Stimulated activated naive CD8-positive, alpha-beta T cell treated with anti-CD3 and anti-CD28 coated beads, Interleukin-15, amount 100 ng/mL, for 72 hours (primary cell): ENCODE measurements at places on chromosomes 12 and 14.

DNA sequence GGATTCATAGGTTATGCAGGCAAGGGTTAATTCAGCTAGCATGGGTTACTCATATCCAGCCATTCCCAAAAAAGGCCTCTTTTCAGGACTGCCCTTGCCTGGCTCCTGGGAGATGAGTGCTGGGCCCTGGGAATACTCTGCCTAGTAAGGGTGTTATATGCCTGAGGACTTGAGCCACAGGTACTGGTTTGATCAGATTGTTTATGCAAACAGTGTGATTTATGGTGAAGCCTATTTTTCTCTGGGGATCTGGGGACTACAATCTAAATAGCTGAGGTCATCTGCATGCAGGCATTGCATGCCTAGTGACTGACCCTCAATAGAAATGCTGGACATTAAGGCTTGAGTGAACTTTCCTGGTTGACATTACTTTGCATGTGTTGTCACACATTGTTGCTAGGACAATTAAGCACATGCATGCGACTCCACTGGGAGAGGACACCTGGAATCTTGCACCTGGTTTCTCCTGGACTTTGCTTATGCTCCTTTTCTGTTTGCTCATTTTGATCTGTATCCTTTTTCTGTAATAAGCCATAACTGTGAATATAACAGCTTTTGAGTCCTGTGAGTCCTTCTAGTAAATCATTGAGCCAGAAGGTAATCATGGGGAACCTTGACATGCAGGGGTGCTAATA, 73.0 kb downstream of the RAD51B start:
- DNase-seq, result no peak

DNA sequence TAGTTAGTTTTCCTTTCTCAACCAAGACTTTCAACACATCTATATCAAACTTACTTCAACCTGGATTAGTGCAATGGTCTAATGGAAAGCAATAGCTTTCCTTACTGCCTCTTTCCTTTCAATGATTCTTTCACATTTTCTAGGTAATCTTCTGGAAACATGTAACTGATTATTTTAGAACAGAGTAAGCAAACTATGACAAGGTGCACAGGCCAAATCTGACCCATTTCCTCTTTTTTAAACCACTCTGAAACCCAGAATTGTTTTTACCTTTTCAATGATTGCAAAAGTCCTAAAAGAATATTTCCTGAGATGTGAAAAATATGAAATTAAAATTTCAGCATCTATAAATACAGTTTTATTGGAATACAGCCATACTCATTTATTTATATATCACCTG, 81.6 kb upstream of the TMTC2 start:
- no peak for DNase-seq

DNA sequence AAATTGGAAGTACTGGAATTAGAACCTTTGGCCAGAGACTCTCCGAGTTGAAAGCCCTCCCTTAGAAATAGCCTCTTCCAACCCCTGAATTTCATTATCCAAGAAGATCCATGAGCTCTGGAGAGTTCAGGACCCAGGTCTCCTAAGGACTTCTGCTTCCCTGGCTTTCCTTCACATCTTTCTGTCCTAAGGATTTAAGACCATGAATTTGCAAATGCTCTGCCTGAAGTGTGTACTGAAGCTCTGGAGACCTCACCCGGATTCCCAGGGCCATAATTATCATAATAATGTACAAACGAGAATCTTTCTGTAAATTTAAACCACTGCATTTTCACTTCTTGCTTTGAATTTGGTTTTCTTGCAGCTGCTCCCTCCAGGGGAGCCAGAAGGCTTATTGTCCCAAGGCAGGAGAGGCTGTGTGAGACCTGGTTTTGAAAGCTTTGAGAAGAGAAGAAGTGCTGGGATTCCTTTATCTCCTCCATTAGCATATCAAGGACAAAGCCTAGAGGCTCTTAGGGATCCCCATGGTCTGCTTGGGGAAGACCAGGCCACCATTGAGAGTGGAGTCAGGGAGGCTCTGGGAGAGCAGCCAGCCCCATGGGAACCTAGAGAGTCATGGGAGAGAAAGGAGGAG, 41.1 kb downstream of the GLRX5 start:
- DNase-seq, result no peak

DNA sequence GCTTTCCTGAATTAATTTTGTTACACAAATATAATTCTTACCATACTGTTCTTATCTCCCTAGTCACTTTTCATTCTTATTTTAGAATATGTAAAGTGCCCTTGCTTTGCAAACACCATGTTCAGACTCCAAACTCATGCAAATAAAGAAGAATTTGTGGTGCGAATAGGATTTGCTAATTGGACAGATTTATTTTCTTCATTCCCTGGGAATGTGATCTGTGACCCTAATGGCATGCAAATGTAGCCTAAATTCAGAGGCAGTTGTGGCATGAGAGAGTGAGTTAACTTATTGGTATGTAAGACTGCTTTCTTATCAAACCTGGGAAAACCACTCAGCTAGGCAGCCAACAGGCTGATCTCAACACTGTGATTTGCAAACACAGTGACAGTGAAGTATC, 10.0 kb downstream of the CAPZA3 start:
- no peak for DNase-seq

DNA sequence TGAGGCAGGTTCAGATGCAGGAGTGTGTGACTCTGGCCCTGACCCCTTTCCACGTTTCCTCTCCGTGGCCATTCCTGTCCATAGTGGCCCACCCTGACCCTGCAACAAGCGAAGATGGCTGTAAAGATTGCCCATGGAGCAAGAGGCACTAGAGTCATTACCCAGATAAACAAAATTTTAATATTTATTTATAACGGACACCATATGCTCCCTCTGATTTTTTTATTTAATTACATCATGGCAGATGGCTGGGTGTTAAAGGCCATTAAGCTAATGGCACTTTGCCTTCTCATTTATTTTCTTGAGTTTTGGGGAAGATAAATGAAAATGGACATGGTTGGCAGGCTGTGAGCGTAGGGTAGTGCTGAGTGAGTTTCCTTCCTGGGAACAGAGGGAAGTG, 58.7 kb downstream of the WSCD2 start:
- DNase-seq, result no peak

DNA sequence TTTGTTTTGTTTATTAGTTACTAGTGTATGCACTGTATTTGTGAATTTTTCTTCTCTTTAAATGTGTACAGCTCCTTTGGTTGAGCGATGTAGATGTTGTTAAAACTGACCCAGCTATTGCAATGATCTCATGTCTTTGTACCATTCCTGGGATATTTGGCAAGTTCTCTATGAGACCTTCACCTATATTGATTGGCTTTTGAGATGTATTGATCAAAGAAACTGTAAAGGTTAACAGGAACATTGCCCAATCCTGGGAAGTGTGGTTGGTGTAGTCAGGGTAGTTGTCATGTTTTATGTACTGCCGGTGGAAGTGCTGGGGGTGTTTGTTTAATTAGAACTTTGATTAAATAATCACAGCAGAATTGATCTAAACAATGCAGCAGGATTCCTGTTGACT, 43.1 kb downstream of the ACSS3 start:
- DNase-seq, result no peak

- no peak for DNase-seq
These were observed 2.7 kb downstream of the RSRC2 start for GRCh38 chr12:122523846-122524718.

GRCh38 chr14:22485178-22485577, 103.8 kb downstream of the DAD1 start:
- DNase-seq, result no peak

DNA sequence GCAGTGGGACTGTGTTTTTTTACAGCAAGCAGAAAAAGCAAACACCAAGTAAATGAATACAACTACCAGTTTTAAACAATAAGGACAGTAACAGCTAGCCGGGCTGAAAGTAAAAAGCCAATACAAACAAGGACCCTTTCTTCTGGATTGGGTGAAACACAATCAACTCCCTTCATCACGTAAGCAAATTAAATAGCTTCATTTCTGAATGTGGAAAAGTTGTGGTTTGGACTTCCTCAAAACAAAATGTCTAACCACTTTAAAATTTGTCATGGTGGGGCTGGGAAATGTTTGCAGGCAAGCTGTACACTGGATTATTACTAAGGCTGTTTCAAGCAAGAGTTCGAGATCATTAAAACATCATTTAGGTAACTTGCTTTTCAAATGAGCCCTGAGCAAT, 47.4 kb downstream of the TCHP start:
- no peak for DNase-seq

- no peak for DNase-seq
These were observed 199.4 kb upstream of the FOXN3 start for GRCh38 chr14:89616425-89616824.

GRCh38 chr12:71567537-71567936, 96.1 kb downstream of the ZFC3H1 start:
- no peak for DNase-seq

DNA sequence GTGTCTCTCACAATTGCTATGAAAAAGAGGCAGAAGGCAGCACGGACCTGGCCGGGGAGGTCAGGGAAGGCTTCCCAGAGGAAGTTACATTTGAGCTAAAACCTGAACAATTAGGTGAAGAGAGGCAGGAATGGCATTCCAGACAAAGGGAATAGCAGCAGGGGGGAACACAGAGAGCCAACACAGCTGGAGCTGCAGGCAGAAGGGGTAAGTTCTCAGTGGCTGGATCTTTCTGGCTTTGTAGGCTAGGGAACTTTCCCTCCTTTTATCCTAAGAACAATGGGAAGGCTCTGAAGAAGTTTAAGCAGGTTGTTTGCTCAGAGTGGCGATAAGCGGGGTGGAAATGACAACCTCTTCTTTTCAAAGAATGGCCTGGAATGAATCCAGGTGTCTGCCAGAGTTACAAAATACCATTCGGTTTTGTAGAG, 100.0 kb downstream of the PRIMA1 start:
- no peak for DNase-seq

DNA sequence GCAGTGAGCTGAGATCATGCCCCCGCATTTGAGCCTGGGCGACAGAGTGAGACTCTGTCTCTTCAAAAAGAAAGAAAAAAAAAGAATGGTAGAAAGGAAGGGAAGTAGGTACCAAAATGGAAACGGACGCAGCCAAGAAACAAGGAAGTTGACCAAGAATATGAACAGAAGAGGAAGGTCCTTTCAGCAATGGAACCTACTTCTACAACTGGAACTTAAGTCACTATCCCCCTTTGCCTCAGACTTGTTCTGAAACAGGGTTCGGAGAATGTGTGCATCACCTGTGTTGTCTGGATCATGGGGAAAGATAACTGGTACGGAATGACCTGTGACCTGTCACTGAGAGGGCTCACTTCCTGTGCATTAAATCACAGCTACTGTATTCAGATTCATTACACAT, 43.9 kb upstream of the RNASE1 start:
- no peak for DNase-seq

GRCh38 chr14:70699646-70700045, 57.9 kb downstream of the TTC9 start:
- no peak for DNase-seq

GRCh38 chr12:111196532-111196931, 172.4 kb downstream of the PHETA1 start:
- no peak for DNase-seq

- no peak for DNase-seq
These were observed 27.5 kb downstream of the KLRK1 start for GRCh38 chr12:10362325-10362724.

GRCh38 chr14:74865156-74865555, 10.8 kb downstream of the PROX2 start:
- no peak for DNase-seq

- no peak for DNase-seq
These were observed 92.5 kb downstream of the SSPN start for GRCh38 chr12:26287671-26288381.

DNA sequence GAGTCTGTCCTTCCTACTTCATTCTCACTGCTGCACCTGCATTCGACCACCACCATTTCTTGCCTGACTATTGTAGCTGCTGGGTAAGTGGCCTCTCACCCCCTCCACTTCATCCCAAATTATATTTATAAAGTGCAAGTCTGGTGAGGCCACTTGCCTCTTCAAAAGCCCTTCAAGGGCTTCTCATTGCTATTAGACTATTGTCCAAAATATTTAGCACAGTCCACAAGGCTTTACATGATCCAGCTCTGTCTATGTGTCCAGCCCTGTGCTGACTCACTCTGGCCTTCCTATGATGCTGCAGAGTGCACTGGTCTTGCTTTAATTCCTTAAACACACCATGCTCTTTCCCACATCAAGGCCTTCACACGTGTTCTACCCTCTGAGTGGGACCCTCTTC, 46.0 kb downstream of the PAH start:
- DNase-seq, result no peak

DNA sequence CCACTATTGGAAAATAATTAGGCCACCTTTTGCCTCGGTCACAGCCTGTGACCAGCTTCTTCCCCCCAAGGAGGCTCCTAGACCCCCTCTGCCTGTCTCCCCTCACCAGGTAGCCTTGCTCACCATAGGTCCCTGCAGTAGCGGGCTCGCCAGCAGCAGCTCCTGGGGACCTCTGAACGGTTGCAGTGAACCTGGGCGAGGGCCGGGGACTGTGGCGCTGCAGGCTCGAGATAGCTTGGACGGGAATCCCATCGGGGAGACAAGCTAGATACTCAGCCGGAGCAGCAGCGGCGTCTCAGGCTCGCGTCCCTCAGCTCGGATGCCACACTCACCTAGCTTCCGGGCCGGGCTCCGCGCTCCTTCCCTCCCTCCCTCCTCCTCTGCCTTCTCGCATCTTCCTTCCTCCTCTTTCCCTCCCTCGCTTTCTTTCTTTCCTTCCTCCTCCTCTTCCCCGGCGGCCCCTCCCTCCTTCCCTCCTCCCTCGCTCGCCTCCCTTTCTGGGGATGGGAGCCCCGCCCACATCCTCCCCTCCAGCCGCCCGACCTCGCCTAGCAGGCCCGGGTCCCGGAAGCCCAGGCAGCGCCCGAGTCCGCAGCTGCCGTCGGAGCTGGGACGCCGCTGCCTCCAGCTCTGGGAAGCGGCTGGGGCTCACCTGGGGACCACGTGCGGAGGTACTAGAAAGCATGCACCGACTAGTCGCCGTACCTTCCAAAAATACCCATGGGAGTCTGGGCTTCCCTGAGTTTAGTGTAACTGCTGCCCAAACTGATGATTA, at the start of gene BMP4:
Gene BMP4, minus strand, starts transcription at position 399 of the 775 bp plus-strand sequence. CDS start 4,603 bp downstream, outside the sequence.
- peak; percentile 25 for DNase-seq

DNA sequence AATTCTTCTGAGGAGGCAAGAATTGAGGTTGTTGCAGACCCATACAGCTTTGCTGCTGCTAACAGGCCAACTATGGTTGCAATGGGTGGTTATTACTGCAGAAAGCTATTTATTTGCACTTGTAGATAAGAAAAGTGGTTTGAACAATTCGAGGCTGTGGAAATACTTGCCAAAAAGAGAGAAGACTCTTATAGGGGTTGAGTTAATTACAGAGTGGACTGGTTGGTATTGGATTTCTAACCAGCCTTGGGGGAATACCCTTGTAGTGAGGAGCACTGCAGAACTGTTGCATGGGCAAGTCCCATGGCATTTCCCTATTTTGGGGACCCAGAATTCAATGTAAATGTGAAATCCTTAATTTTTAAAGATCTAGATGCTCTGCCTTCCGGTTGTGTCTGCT, 120.5 kb downstream of the KCNMB4 start:
- no peak for DNase-seq

- no peak for DNase-seq
These were observed 103.7 kb downstream of the SRGAP1 start for GRCh38 chr12:63948211-63948610.
